ENCODE measurements at places on chromosomes 2 and 18.

GRCh38 chr2:20682167-20682920, 15.4 kb downstream of the GDF7 start:
- DNase-seq, result no peak

- DNase-seq, result no peak
Observed at GRCh38 chr2:27885661-27886060, 4.5 kb downstream of the RBKS start.

- peak; percentile 60 for DNase-seq
Observed at GRCh38 chr2:174336501-174337336, 2.0 kb downstream of the SP9 start.

DNA sequence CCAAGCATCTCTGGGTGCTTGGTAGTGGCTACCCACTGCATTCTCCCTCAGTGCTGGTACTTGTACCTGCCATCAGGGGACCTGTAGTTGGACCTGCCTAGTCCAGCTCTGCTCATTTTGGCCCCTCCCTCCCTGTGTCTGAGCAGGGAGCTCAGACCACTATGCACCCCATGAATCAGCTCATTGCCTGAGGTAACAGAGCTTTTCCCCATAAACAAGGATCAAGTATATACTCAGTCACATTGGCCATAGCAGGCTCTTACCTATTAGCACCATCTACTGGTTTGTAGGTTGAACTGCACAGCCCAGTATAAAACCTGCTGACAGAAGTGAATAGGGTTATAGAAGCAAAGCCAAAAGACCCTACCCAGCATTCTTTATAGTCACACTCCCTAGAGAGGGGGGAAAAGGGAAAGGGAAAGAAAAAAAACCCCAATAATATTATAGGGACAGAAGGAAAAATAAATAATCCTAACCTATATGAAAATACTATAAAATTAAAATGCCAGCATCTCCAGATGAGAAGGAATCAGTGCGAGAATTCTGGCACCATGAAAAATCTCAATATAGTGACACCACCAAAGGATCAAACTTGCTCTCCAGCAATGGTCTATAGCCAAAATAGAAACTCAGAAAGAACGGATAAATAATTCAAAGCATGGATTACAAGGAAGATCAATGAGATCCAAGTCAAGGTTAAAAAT, 6.9 kb upstream of the FLACC1 start:
- peak; percentile 71 for DNase-seq

DNA sequence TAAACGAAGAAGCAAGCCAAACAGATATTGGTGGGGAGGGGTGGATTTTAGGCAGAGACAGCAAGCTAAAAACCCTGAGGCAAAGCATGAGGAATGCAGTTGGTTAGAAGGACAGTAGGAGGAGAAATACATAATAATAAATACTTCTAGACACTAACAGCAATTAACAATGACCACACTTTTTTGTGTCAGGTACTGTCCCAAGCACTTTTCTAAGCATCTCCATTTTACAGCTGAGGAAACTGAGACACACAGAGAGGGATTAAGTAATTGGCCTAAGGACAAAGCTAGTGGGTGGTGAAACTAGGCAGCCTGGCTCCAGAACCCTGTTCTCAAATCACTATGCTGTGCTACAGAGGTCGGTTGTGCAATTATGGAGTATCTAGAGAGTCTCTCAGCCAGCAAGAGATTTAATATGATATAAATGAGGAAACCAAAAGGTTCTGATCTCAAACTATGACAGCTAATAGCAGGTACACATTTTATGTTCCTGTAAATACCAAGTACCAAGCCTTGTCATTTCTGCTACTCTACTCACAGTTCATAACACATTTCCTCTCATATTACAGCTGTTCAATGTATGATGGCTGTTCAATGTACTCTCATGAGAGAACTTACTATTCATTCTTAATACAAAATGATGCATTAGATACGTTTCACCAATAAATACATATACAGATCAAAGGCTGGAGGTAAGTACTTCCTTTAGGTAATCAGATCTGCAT, 5.3 kb downstream of the MAP4K3 start:
- peak; percentile 24 for DNase-seq

- DNase-seq, result no peak
Observed at GRCh38 chr18:10748641-10749040, 222.8 kb downstream of the NAPG start.

GRCh38 chr2:62931536-62931935, 119.1 kb upstream of the OTX1 start:
- DNase-seq, result no peak

- DNase-seq, result no peak
Observed at GRCh38 chr2:58906081-58906645, 665.0 kb upstream of the FANCL start.

GRCh38 chr2:157603198-157603597, 25.5 kb downstream of the ACVR1C start:
- no peak for DNase-seq

DNA sequence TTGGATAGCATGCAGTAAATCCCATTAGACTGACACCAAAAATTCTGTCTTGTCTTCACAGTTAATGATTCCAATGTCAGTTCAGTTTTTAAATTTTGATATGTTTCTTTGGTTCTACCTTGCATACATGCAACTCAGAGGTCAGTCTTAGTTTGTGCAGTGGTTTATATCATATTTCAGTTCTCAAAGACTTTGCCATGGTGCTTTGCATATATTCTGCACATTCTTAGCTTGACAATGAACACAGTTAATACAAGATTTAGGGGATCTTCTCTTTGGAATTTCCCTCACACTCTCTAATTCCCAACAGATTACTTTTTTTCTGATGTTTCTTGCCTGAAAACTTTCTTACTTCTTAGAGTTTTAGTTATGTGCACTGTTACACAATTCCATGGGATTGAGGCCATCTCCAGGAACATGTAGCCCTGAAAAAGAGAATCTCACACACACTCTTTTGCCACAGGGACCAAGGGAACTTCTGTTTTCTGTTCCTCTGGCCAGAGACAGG, 17.3 kb downstream of the NOL4 start:
- no peak for DNase-seq

- DNase-seq, result no peak
Observed at GRCh38 chr2:173631127-173631460, 276.4 kb downstream of the CDCA7 start.

GRCh38 chr18:58416704-58417683, 211.9 kb downstream of the ALPK2 start:
- DNase-seq, result no peak

GRCh38 chr18:39340418-39340817, 1774.8 kb upstream of the CELF4 start:
- no peak for DNase-seq

DNA sequence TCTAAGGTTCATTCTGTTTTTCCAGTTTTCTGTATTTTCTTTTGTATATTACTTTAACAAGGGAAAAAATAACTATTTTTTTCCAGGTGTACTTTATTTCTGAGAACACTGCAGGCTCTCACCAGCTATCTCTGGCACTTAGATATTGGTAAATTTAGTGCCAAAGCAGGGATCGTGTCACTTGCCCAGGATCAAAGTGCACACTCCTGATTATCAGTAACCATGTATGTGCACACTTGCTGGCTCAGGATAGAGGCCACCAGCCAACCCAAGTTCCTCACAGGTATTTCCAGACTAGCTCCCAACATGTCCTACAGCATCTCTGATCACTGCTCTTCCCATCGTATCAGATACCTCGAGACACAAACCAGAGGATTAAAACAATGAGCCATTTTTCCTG, 5.8 kb upstream of the FZD5 start:
- DNase-seq, result no peak

DNA sequence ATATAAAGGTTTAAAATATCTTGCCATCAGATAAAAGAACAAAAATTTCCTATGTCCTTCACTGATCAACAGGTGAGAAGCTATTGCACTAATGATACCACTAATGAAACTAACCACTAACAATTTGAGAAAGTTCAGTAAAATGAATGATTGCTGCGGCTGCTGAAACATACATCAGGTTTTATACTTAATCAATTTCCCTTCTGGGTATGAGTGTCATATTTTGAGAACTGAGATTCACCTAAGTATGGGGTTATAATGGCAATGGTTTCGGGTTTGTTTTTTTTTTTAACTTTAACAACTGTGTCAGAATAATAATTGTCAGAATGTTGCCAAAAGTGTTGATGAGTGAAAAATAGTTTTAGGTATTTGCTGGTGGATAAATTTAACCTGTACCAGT, 151.3 kb upstream of the SLC39A10 start:
- DNase-seq, result peak; percentile 30

DNA sequence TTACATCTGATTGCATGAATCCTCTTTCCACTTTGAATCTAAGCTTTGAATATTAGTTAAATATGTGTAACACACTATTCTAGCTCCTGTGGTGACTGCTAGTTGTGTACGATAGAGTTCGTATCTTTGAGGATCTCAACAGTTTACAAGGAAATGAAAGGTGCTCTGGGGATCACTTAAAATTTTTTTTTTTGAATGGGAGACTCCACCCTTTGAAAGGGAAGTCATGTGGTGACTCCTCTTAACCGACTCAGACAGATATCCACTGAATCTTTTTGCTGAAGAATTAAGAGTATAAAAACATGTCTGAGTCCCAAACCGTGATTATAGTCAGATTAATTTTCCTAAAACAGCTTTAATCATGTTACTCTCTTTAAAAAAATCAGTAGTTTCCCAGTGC, 4.0 kb downstream of the CLIP4 start:
- no peak for DNase-seq

DNA sequence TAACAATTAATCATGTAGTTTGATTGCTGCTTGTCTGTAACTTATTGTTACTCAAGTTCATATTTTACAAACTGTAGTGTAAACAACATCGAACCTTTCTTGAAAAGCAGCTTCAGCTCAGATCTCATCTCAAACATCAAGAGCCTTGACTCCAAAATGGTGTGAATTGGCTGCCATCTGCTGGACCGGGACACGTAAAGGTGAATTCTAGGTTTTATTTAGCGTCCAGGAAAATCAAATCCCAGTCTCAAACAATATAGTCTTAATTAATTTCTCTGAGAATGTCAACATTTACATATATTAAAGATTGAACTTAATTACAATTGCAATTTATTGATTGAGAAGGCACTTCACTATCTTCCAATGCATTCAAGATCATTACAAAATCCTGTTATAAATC, 453.0 kb downstream of the GALR1 start:
- peak; percentile 6 for DNase-seq

DNA sequence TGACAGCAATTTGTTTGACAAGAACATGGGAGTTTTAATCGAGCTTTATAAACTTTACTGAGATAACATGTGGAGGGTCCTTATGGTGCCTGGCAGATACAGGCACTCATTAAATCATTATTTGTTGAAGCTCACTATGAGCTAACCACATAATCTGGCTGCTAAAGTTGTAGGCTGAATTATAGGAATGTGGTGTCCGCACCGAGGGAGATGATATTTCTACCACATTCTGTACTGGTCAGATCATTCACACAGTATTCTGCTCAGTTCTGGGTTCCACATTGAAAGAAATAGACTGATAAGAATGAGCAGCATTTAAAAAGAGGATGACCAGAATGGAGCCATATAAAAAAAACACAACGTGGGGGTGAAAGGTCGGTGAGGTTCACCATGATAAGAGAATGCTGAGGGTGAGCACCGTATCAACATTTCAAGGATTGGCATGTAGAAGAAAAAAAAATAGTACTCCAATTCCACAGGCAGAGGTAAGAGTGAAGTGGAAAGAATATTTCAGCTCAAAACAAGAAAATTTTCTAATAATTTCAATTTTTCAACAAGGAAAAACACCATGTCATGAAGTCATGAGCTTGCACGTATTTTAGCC, 54.4 kb downstream of the TMEFF2 start:
- no peak for DNase-seq

DNA sequence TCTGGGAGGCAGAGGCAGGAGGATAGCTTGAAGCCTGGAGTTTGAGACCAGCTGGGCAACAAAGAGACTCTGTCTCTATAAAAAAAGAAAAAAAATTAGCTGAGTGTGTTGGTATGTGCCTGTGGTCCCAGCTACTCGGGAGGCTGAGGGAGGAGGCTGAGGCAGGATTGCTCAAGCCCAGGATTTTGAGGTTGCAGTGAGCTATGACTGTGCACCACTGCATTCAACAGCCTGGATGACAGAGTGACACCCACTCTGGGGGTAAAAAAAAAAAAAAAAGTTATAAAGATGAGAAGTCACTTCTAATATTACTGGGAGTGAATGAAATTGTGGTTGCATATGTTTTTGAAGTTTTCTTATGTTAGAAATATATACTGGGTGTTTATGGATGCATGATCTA, 71.6 kb downstream of the C2orf74 start:
- DNase-seq, result peak; percentile 63
